Kidney glomerular epithelial cell (primary cell): ENCODE measurements at places on chromosomes 2 and 18.

- no peak for DNase-seq
Measured at GRCh38 chr18:29163596-29163995, 986.7 kb upstream of the CDH2 start.

GRCh38 chr2:207504513-207505170, 25.1 kb upstream of the CREB1 start:
- DNase-seq, result peak; percentile 34

GRCh38 chr2:150232321-150232720, 255.1 kb downstream of the RND3 start:
- DNase-seq, result no peak

DNA sequence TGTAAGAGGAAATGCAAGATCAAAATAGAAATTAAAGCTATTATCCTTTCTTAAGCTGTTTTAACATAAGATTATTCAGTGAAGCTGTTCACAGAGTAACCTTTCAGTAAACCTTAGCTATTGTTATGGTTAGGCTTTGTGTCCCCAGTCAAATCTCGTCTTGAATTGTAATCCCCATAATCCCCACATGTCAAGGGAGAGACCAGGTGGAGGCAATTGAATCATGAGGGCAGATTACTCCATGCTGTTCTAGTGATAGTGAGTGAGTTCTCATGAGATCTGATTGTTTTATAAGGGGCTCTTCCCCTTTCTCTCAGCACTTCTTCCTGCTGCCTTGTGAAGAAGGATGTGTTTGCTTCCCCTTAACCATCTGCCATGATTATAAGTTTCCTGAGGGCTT, 424.4 kb downstream of the DSEL start:
- DNase-seq, result no peak

GRCh38 chr2:77487074-77487803, 34.9 kb downstream of the LRRTM4 start:
- no peak for DNase-seq

DNA sequence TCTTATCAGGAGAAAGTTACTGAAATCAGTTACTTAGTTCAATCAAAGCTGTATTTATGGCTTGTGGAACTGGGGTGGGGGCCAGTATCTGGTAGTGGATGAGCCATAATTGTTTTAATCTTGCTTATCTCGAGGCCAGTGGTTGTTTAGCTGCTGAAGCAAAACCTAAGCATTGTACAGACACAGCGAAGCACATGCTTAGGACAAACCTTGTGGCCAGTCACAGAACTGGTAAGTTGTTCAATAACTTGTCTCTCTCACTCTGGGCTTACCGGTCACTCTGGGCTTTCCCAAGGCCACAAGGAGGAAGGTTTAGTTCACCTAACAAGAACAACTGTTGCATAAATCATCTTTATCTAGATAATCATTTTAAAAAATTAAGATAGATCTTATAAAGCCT, 296.6 kb upstream of the NETO1 start:
- DNase-seq, result no peak
